ENCODE measurements at places on chromosomes 4 and X.

DNA sequence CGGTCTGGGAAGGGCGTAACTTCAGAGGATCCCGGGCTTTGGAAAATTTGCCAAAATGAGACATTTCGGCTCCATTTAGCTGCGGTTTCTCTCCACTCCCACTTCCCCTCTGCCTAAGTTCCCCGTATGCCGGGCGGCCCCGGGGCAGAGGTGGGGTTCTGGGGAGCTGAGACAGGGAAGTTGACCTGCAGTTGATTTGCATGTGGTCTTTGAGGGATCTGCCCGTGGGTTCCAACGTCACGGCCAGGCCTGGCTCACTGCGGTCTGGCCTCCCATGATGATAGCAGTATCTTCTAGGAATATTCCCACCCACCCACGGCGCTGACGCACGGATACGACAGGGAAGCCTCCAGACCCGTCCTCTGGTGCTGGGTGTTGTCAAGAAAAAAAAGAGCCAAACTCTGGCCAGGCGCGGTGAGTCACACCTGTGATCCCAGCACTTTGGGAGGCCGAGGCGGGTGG, 27.3 kb upstream of the CRLF2 start:
- DNase-seq: no peak

DNA sequence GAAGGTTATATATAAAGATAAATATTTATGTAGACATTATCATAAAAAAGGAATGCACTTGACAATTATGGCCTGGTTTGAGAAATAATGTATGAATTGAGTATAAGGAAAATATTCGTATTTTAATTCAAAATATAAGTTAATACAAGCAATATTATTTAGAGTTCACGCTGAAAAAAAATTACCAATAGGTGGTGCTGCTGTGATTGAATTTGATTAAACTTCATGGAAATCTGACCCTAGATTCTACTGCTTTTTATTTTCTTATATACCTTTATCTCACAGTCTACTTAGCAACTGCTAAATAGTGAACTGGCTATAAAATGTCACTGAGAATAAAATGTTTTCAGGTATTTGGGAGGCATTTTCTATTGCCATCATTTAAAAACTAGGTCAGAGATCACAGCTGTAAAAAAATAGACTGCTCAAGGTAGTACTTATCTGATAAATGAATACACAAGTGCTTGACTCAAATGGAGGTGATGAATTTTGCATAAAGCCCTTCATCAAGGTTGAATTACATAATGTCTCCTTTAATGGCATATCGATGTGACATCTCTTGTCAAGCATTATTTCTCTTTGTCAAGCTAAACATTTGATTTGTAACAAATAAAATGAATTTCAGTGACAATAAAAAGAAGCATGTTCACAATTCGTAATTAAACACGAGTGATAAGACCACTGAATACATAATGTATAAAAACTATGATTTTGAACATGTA, 1638.8 kb upstream of the PCDH7 start:
- no peak for DNase-seq

DNA sequence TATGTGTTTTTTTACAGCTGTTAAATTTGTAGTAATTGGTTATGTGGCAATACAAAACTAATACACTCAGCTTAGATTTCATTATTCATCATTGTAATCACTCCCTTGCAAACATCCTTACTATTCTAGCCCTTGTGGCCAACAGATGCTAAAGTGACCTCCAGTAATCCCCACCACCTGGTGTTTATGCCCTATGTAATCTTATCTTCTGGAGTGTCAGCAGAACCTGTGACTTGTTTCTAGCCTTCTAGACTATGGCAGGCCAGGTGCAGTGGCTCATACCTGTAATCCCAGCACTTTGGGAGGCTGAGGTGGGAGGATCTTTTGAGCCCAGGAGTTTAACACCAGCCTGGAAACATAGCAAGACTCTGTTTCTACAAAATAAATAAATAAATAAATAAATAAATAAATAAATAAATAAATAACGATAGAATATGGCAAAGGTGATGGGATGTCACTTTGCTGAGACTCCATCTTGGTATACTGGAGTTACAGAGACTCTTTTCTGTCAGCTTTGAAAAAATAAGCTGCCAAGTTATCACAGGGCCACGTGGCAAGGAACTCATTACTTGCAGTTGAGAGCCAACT, 12.3 kb upstream of the TSR2 start:
- DNase-seq: no peak

DNA sequence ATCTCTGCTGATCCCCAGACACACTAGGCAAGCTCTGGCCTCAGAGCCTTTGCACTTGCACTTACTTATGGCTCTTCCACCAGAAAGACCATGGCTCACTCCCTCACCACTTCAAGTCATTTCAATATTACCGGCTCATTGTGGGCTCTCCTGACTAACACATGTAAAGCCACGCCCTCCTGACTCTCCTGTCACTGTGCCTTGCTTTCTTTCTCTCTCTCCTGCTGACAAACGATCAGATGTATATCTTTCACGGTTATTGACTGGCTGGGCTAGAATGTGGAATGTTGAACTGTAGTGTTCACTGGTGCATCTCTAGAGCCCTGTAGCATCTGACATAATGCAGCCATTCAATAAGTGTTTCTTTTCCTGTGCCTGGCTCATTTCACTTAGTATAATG, 425.1 kb downstream of the RAB28 start:
- DNase-seq: no peak

GRCh38 chr4:108828620-108829019, 65.8 kb upstream of the ETNPPL start:
- DNase-seq: no peak

DNA sequence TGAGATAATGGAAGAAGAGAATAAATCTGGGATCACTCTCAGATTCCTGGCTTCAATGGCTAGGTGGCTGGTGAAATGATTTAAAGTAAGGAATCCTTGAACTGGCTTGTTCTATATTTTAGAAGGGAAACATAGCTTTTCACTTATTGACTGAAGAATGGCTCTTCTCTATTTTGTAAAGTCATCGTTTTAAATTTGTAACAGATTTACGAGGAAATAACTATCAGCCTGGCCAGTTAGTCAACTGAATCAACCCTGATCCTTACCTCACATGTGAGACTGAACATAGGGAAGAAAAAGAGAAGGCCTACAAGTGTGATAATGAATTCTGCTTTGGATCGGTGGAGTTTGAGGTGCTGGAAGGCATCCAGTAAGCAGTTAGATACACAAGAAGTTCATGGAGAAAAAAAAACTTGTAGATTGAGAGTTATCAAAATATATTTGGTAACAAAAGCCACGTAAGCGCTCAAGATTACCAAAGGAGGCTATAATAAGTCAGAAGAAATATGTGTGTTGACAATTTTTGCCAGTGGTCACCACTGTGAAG, 12.0 kb downstream of the AREG start:
- DNase-seq: no peak

DNA sequence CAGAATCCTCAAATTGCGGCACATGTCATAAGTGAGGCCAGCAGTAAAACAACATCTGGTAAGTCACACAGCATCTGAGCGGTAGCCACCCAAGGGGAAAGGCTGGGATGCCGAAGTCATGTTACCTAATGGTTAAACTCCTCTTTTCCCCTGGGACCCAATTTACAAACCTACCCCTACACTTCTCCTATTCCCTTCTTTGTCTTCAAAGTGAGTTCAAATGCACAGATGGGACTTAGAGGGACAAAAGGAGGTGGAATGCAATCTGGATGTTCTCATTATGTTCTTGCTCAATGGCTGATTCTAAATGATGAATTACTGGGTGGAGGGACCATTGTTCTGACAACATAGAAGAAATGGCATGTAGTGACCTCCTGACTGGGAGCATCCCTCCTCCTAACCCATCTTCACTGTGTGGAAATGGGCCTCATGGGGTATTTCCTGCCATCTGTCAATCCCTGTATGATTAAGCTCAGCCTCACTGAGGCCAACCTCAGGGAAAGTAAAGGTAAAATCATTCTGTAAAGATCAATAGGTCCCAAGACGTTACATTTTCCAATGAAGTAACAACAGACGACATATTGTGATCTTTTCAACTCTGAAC, 8.5 kb downstream of the CD40LG start:
- no peak for DNase-seq

DNA sequence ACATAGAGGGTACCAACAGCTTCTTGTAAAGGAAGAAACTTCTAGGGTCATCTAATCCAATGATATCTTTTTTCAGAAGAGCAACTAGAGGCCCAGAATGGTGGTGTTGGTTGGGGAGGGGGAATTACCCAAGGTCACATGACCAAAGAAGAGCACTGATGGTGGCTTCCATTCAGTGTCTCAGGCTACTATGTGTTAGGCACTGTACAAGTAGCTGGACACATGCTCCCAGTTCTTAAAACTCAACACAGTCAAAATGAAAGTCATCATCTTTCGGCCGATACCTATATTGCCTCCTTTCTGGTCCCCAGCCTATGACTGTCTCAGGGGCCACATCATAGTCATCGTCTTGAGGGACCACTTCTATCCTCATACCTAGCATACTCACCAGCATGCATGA, 88.1 kb downstream of the ARHGAP6 start:
- DNase-seq: no peak

Data from stimulated activated CD4-positive, alpha-beta T cell treated with anti-CD3 and anti-CD28 coated beads, Interleukin-12 subunit alpha, Interleukin-12 subunit beta, amount 100 ng/mL, for 24 hours (primary cell).